ENCODE measurements at places on chromosomes 3 and 15.

- no peak for DNase-seq
These were observed 369.4 kb downstream of the NR2F2 start for GRCh38 chr15:96699871-96700401.

DNA sequence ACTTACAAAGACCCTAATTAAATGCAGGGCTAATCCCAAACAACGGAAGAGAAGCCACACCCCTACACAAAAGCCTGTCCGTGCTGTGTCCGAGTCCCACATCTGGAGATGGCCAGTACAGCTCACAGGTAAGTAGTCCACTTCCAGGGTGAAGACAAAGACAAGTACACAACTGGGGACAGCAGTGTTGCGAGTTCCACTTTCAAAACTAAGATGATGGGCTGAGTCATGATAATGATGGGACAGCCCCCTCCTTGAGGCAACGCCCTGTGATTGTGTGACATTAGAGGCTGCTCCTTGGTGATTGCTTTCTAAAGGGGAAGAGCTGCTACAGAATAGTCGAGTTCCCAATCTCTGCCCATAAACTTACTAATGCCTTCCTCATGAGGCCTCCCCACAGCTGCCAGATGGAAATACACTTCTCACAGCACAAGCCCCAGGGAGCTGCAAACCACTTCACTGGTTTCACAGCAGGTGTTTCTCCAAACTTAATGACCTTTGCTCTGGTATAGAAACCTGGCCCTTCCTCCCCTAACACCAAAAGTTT lies 27.6 kb downstream of the RFT1 start:
- DNase-seq = peak; percentile 42

DNA sequence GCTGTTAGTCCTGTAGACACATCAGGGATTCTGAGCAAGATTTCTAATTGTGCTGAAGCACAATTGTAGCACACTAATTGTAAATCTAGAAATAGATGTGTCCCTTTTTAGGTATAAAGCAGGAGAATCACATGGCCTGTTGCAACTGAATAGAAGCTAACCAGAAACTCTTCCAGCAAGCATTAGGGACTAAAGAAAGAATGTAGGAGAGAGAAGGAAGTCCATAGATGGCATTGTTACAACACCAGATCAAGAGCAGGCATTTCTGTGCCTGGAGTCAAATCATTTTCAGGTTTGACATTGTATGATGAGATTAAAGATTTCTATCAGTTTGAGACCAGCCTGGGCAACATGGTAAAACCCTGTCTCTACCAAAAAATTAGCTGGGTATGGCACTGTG lies 27.4 kb downstream of the CALML4 start:
- peak; percentile 53 for DNase-seq

GRCh38 chr15:101122266-101122665 lies 129.6 kb downstream of the CHSY1 start:
- no peak for DNase-seq

GRCh38 chr3:135444058-135444457 lies 521.5 kb upstream of the PPP2R3A start:
- no peak for DNase-seq

GRCh38 chr3:156397534-156397933 lies 157.4 kb downstream of the SSR3 start:
- DNase-seq = no peak

DNA sequence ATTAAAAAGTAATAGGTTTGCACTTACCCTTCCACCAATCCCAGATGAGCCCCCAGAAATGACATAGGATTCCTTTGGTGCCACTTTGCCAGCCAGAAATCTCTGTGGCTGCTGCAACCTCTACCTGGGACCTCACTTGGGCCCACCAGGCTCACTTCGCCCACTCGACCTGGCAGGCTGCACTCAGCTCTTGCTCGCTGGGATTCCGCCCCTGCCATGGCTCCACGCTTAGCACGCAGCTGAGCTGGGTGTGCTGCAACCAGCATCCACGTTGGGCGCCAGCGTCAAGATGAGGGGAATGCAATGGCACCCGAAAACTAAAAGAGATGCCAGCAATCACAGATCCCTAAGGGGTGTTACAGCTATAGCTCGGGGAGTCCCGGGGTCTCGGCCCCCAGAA lies 761.0 kb downstream of the NAALADL2 start:
- DNase-seq = no peak

GRCh38 chr3:121584418-121584817 lies 8.8 kb upstream of the FBXO40 start:
- DNase-seq = no peak

DNA sequence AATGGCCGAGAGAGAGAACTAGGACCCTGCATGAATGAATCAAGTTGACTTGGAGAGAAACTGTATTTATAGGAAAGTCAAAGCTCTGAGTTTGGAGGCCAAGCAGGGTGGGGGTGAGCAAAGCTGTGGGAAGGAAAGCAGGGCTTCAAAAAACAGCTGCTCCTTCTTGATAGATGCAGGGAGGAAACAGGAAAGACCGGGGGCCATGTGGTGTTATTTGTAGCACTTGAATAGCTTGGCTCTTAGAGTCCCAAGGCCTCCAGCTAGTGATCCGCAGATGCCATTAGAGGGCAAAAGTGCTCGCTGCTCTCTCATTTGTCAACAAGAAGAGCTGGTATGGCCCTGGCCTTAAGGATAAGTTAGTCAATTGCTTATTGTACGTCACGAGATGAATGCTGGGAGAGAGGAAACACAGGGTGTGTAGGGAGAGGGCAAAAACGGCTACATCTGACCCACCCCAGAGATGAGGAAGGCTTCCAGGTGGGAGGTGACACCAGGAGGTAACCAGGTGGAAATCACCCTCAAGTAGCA lies at the start of gene ALG1L2:
TSS of gene ALG1L2 (plus strand) at position 481 of the 531 bp plus-strand sequence. CDS start 186 bp downstream, outside the sequence.
- DNase-seq = no peak

DNA sequence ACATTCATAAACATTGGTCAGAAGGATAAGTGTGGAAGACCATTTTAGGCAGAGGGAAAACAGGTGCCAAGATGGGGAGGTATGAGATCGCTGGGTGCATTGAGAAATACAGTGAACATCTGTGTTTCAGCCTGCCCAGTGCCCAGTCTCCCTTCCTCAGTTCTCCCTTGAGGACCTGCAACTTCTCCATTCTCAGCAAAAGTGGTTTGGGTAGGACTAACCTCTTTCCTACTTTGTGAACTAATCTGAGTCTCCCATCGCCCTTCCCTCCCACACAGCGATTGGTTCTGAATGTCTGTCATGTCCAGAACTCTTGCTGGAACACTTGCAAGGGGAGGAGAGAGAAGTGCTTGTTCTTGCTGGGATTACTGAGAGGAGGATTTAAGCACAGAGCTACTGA lies 10.9 kb upstream of the CCNL1 start:
- no peak for DNase-seq
